ENCODE measurements at places on chromosomes 16 and 17.
A peak's percentile ranks its signal among the peaks of the same experiment; 100 is the strongest.

- DNase-seq: peak; percentile 52
These were observed 16.6 kb upstream of the INPP5K start for GRCh38 chr17:1532836-1533602.

GRCh38 chr16:27264151-27264550, 4.4 kb downstream of the NSMCE1 start:
- DNase-seq: no peak

DNA sequence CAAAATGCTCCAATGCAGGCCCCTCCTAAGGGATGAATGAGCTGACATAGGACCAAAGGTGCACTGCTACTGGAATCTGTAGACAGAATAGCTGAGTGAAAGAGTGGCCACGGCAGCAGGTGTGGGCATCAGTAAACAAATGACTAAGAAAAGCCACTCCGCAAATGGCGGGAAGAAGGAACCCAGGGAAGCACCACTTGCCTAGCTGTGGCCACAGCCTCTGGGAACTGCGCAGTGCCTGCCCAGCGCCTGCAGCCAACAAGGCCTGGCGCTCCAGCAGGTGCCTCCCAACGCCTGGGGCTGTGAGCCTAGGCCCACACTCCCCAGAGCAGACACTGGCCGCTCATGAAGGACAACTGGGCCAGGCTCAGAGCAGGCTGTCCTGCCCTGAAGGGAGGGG, 11.8 kb downstream of the PEMT start:
- no peak for DNase-seq

GRCh38 chr17:79023180-79023705, 726 bp upstream of the C1QTNF1 start:
- no peak for DNase-seq

GRCh38 chr17:17994271-17995069, 21.8 kb downstream of the DRC3 start:
- no peak for DNase-seq

GRCh38 chr16:30964574-30965226, 7.1 kb downstream of the SETD1A start:
- DNase-seq: no peak

- DNase-seq: no peak
These were observed 151.8 kb downstream of the PITPNC1 start for GRCh38 chr17:67528751-67529436.

GRCh38 chr17:79799174-79799537, 2.3 kb upstream of the CBX8 start:
- peak; percentile 33 for DNase-seq
